Right lung (tissue), 10 donors: ENCODE measurements at places on chromosomes 4 and X.

DNA sequence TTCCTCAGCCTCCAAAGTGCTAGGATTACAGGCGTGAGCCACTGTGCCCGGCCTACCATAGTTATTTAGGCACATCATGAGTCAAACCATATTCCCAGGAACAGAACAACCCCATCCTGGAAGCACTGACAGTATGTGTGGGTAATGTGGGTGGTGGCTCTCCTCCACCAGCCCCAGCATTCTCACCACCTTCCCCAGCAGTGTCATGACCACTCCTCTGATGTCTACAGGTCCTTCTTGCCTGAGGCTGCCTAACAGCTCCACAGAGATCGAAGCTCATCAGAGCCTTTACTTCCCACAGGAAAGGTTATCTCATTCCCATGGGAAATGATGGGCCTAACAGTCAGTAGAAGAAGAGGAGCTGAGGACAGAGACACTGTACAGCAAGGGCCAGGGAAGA, 129.5 kb upstream of the GPC4 start:
- no peak for DNase-seq

GRCh38 chr4:84944947-84945346, 21.5 kb downstream of the WDFY3 start:
- no peak for DNase-seq

DNA sequence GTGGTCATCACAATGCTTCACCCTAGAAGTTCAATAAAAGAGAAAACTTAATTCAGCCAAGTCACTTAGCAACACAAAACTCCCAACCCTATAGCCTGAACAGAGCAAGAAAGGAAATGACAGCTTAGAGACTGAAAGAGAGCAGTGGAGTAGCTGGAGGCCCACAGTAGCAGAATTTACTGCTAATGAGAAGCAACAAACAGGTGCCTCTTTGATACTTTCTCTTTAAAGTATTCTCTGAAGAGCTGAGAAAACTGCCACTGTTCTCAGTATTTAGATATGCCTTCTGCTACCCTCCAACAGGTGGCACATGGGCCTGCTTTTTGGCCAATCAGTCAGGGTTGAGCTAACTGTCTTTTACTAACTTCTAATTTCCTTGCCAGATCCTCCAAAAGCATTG, 240.0 kb downstream of the GPC3 start:
- no peak for DNase-seq

- no peak for DNase-seq
Measured at GRCh38 chrX:42770566-42770965, 7.4 kb downstream of the PPP1R2C start.

GRCh38 chr4:115233600-115233999, 120.2 kb upstream of the NDST4 start:
- DNase-seq, result no peak
